ENCODE measurements at places on chromosomes 2 and 18.

DNA sequence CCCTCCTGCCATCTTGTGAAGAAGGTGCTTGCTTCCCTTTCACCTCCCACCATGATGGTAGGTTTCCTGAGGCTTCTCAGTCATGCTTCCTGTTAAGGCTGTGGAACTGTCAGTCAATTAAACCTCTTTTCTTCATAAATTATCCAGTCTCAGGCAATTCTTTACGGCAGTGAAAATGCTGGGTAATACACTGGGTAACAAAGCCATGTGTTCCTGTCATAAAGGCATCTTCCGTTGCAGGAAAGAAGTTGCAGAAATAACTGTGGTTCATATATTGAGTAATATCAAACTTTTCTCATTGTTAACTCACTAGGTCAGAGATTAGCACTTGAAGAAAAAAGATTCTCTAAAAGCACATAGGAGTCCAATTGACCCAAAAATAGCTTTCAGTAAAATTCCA, 163.9 kb upstream of the HNMT start:
- no peak for DNase-seq

DNA sequence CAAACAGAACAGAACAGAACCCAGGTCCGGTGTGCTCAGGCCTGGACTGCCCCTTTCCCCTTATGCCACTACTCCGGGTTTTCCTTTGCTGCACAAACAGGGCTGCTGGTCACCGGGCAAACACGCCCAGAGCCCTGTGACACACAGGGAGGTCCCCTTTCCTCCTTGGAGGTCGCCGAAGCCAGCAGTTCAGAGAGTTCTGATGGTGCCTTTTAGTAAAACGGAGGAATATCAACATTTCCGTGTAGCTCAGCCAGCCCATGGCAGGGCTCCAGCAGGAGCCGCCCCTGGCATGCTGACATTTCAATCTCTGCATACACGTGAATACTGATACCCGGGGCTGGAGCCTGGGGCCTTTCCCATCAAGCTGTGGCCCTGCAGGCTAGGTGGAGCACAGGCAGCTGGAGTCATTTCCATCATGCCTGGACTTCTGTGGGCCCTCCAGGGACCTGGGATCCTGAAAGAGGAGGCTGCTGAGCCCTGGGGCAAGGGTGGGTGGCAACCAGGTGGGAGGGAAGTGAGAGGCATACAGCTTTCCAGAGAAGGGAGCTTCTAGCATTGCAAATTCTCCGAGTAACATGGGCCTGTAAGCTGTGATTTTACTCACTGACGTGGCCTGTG, 91.4 kb upstream of the PXDN start:
- DNase-seq, result no peak

- DNase-seq, result no peak
These were observed 20.4 kb downstream of the ATP6V1B1 start for GRCh38 chr2:70956141-70956540.

GRCh38 chr2:38421274-38422056, 44.4 kb upstream of the ATL2 start:
- no peak for DNase-seq

GRCh38 chr2:20675701-20676352, 8.9 kb downstream of the GDF7 start:
- DNase-seq, result no peak

DNA sequence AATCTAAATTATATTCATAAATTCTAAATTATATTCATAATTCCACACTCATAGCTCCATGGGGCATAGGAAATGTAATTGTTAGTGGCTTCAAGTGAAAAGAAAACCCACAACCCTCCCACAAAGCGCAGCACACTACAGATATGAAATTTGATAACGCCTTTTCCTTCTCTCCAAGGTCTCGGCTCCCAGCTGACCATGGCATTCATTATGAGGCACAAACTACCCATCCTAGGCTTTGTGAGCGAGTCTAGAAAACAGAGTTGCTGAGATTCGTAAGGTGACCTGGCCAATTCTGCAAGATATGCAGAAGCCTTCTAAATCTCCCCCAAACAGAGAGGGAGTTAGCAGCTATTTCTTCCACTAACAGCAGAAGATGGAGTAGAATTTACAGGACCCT, 5.4 kb downstream of the NPPC start:
- DNase-seq, result no peak

- no peak for DNase-seq
These were observed 1140.4 kb downstream of the RPIA start for GRCh38 chr2:89831641-89832498.

DNA sequence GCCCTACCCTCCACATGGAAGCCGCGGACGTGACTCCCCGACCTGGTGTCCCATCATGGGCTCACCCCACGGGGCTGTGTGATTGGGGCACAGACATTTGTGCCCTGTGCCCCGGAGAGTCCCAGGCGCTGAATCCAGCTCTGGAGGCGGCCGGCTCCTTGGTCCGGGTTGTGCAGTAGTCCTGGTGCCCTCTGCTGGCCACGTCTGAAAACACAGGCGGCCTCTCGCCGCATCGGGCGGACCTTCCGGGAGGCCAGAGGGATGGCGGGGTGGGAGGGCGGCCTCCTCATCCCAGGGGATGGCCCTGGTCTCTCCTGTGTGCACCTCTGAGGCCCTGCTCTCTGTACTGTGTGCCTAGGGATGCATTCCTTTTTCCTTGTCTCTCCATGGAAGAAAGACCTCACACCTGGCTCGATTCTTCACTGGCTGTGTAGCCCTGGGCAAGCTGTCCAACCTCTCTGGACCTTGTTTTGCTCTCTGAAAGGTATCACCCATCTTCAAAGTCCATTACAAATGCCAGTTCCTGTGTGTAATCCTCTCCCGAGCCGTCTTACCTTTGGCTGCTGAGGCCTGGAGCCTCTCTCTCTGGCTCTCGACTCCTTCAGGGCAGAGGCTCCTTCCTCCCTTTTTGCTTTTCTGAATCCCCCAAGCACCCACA, 27.6 kb downstream of the CELF4 start:
- DNase-seq, result no peak

DNA sequence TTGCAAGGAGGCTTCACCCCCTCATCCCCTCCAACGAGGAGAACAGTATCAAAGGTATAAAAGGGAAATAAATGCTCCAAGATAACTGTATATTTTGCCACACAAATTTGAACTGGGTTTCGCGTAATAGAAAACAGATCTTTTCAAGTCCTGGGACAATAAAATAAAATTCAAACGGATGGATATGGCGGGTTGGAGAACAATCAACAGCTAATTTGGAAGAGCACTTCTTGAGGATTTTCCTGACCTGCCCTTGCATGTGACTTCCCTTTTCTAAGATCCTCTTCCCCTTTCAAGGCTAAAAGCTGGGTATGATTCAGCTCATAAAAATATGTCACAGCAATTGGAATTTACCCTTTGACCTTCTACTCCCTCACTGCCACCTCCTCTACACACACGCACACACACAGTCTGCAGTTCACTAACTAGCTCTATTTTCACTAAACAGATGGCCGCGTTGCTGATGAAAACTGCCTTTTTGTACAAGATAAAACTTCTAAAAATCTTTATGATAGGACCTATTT, 386.9 kb downstream of the FIGN start:
- DNase-seq, result no peak

DNA sequence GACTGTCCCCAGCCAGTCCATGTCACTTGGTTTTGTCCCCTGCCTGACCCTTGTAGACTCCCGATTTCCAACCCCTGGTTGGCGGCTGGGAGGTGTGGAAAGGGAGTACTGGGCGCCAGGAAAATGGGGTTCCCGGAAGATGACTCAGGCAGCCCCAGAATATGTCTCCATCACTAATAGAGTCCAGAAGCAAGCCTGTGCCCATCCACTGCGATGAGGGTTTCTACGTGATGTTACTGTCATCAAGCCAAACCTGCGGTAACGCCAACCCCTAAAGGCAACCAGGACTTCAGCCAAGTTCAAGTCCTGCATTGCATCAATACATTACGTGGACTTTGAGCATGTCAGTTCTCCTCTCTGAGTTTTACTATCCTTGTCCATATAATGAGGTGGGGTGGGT, 62.0 kb upstream of the TAF1B start:
- DNase-seq, result no peak

- peak; percentile 66 for DNase-seq
These were observed 14.5 kb upstream of the DDX1 start for GRCh38 chr2:15577071-15577735.

GRCh38 chr18:48126240-48126639, 195.8 kb upstream of the SMAD2 start:
- no peak for DNase-seq

DNA sequence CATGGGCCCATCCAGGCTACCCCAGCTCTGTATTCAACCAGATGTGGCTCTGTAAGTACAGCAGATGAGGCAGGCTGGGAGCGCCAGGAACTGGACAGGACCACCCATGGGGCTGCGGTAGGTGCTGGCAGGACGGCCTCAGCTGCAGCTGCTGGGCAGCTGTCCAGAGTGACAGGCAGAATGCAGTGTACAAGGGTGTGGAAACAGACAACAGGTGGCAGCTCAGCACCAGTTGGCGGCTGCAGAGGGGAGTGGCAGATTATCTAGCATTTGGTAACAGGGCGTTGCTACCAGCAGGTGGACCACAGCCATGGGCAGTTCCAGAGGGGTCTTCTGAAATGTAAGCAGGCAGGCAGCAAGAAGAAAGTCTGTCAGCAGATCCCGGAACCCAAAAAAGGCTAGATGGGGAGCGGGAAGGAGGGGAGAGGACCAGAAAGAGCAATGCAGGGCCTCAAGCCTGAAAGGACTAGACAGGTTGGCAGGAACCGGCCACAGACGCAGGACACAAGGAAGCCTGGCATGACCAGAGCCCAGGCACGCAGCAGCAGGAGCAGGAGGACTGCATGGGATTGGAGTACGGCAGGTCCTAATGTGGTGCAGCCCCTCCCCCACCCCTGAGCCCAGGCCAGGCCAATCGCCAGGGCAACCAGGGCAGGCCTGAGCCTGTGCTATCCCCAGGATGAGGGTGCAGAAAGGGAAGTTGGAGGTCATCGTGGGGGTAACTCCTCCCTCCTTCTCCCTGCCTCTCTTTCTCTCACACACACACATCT, 24.7 kb downstream of the PKDCC start:
- no peak for DNase-seq

DNA sequence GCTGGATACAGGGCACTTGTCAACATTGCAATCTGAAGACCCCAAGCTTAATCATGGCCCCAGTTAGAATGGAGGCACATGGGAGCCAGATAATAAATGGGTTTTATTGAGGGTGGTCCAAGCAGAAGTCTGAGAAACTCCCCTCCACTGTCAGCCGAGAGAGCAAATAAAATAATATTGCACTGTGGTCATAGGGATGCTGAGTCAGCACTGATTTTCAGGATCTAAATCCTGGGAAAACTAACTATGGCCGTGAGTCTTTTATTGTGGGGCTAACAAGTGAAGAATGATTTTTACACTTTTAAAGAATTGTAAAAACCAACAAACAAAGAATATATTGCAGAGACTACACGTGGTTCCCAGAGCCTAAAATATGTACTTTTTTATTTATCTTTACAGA, 31.1 kb upstream of the NETO1 start:
- DNase-seq, result no peak

DNA sequence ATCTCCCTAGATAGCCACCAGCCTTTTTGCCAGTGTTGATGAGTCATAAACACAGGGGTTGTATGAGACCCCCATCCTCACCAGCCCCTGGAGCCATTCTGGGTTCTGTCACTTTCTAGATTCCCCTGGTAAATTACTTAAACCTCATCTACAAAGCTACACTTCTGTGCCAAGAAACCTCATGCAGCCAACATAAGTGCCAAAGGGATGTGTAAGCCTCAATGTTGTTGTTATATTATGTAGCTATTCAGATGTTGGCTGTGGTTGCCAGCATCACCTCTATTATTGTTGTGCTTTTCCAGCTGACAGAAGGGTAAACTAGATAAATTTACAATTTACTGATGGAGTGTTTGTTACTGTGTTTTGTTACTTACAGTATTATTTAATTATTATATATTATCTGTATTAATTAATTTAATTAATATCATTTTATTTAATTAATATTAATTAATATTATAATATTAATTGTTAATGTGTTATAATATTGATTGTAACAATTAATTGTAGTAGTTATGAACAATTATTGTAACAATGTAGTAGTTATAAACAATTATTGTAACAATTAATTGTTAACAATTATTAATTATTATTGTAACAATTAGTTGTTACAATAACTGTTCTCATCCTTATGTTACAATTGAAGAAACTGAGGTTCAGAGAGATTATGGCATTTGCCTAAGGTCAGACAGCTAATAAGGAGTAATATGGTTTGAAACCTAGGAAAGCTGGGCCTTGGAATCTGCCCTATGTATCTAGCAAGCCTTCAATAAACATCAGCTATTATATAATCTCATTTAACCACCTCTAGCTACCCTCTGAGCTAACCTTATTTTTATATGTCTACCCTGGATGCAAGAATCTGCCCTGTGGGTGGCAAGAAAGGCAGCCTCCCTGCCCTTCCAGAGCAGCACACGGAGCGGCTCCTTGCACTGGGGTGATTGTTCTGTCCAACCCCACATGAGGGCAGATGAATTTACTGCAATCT, 36.1 kb downstream of the PSTPIP2 start:
- DNase-seq, result no peak

DNA sequence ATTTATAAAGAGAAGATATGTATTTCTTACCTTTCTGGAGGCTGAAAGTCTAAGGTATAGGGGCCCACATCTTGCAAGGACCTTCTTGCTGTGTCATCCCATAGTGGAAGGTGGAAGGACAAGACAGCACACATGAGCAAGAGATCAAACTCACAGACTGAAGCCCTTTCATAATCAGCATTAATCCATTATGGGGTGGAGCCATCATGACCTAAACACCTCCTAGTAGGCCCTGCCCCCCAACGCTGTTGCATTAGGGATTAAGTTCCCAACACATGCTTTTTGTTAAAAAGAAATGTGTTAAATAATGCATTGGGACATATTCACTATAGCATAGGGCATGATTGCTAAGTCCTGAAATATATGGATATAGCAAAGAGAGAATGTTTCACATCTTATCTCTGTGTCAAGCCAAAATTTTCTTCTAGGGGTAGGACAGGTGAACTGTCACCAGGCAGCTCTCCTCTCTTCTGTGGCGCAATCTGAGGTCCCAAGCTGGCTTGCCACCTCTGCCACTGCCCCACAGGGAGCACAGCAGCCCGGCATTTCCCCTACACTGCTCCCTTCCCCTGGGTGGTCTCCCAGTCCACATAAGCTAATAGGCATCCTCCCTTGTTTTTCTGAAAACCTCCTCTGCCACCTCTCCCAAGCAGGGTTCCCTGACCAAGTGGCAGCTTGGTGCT, 8.3 kb upstream of the CTIF start:
- DNase-seq, result no peak

DNA sequence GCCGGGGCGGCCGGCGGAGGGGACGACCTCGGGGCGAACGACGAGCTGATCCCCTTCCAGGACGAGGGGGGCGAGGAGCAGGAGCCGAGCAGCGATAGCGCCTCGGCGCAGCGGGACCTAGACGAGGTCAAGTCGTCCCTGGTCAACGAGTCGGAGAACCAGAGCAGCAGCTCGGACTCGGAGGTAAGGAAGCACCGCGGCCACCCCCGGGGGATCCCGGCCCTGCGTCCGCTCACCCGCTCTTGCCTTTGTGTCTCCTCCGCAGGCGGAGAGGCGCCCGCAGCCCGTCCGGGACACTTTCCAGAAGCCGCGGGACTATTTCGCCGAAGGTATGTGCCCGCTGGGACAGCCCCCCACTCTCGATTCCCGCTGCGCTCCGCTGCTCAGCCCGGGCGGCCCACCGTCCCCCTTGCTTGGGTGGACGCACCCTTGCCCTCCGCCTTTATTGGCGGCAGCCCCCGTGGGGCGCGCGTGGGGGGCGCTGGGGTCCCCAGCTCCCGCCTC, 611 bp downstream of the TCF7L1 start:
- no peak for DNase-seq
